ENCODE measurements at places on chromosomes 6 and 20. TPM values are rescaled to one million over a fixed set of nuclear protein-coding genes. Genes with fewer than 3 reads are reported as not detected.
A peak's percentile ranks its signal among the peaks of the same experiment; 100 is the strongest.

GRCh38 chr6:6230286-6230685 lies 90.2 kb downstream of the F13A1 start:
- H3K27me3 ChIP-seq: peaks cover 24% of the 10 kb centered on the region
- DNase-seq: no peak
- no peak overlapping the region for H3K4me3 ChIP-seq

DNA sequence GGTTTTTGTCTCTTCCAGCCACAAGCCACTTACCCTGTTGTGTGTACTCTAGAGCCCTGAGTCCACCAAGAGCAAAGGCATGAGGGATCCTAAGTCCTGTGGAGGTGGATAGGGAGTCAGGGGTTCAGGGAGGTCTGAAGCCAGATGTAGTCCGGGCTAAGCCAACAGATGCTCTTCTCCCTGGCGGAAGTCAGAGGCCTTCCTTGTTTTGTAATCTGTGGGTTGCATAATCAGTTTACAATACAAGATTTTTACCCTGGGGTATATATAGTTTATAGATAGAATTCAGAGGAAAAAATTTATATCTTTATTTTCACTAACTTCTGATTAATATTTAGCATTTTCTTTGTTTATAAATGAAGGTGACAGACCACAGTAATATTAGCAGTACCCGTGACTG lies 9.2 kb downstream of the LAMP5 start:
- no peaks in the 10 kb centered on the region for H3K4me1 ChIP-seq
- H3K4me3 ChIP-seq: no peak overlapping the region
- no peaks in the 10 kb centered on the region for H3K36me3 ChIP-seq
- H3K27me3 ChIP-seq: peaks cover 2% of the 10 kb centered on the region
- no peak overlapping the region for H3K27ac ChIP-seq

- peaks cover 34% of the 10 kb centered on the region for H3K27me3 ChIP-seq
- H3K27ac ChIP-seq: no peak overlapping the region
- no peaks in the 10 kb centered on the region for H3K36me3 ChIP-seq
- DNase-seq: peak; percentile 61
- no peak overlapping the region for H3K4me3 ChIP-seq
- H3K4me1 ChIP-seq: peaks cover 10% of the 10 kb centered on the region
These were observed 133.2 kb upstream of the RPS6KA2 start for GRCh38 chr6:166760288-166760687.

GRCh38 chr20:17610566-17611289 lies 40.9 kb downstream of the DSTN start:
- H3K4me1 ChIP-seq: peaks cover 50% of the 10 kb centered on the region
- peaks cover 26% of the 10 kb centered on the region for H3K36me3 ChIP-seq
- H3K4me3 ChIP-seq: peak overlapping the region; percentile 58
- H3K27ac ChIP-seq: peak overlapping the region; percentile 95

GRCh38 chr6:155424181-155424580 lies 31.5 kb downstream of the NOX3 start:
- no peak for DNase-seq
- H3K4me3 ChIP-seq: no peak overlapping the region
- no peaks in the 10 kb centered on the region for H3K27me3 ChIP-seq
- H3K27ac ChIP-seq: no peak overlapping the region
- H3K36me3 ChIP-seq: no peaks in the 10 kb centered on the region
- H3K4me1 ChIP-seq: peaks cover 16% of the 10 kb centered on the region

DNA sequence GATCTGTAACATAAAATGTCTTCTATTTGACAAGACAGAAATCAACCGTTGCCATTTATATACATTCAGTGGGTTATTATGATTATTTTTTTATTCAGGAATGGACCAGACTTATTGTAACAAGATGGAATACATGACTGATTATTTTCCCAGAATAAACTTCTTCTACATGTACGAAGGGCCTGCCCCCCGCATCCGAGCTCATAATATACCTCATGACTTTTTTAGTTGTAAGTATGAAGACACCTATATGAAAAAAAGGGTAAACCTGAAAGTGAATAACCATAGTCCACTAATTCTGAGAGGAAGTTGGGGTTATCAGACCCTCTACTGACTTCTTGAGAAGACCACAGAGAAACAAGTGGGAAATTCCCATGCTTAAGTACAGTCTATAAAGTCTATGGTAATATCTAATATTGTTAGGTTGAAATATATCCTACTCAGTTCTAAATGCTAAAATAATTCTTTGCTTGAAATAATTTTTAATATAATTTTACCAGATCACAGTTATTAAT lies 15.9 kb downstream of the OR2A4 start:
- H3K36me3 ChIP-seq: no peaks in the 10 kb centered on the region
- no peak overlapping the region for H3K4me3 ChIP-seq
- H3K4me1 ChIP-seq: peaks cover 39% of the 10 kb centered on the region
- DNase-seq: no peak
- peaks cover 16% of the 10 kb centered on the region for H3K27me3 ChIP-seq
- no peak overlapping the region for H3K27ac ChIP-seq

GRCh38 chr20:22977047-22977785 lies 57.9 kb upstream of the SSTR4 start:
- no peak overlapping the region for H3K4me3 ChIP-seq
- DNase-seq: no peak
- H3K27ac ChIP-seq: no peak overlapping the region
- H3K4me1 ChIP-seq: no peaks in the 10 kb centered on the region
- no peaks in the 10 kb centered on the region for H3K27me3 ChIP-seq
- no peaks in the 10 kb centered on the region for H3K36me3 ChIP-seq

GRCh38 chr20:55057779-55058415 lies 582.5 kb downstream of the DOK5 start:
- no peak overlapping the region for H3K27ac ChIP-seq
- no peak for DNase-seq
- H3K4me3 ChIP-seq: no peak overlapping the region
- H3K36me3 ChIP-seq: no peaks in the 10 kb centered on the region

DNA sequence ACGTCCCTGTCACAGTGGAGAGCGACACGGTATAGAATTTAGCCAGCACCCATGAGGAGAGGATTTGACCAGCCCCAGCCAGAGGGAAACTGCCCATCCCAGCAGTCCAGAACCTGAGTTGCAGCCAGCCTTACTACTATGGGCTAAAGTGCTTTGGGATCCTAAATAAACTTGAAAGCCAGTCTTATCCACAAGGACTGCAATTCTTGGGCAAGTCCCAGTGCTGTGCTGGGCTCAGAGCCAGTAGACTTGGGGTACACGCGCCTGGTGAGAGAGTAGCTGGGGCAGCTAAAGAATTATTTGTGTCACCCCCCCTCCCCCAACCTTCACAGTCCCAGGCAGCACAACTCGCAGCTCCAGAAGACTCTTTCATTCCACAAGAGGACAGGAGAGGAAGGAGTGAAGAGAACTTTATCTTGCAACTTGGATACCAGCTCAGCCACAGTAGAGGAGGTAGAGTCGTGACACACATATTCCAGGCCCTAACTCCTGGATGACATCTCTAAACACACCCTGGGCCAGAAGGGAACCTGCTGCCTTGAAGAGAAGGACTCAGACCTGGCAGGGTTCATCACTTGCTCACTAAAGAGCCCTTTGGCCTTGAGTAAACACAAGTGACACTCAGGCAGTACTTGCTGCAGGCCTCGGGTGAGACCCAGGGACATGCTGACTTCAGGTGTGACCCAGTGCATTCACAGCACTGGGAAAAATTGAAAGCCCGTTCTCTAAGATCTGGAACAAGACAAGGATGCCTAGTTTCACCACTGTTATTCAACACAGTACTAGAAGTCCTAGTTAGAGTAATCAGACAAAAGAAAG lies 100.3 kb downstream of the REV3L start:
- no peak overlapping the region for H3K4me3 ChIP-seq
- H3K27ac ChIP-seq: no peak overlapping the region
- peaks cover 42% of the 10 kb centered on the region for H3K36me3 ChIP-seq
- no peaks in the 10 kb centered on the region for H3K27me3 ChIP-seq

GRCh38 chr20:24699321-24700165 lies 230.1 kb downstream of the SYNDIG1 start:
- no peak overlapping the region for H3K27ac ChIP-seq
- DNase-seq: peak; percentile 6
- no peak overlapping the region for H3K4me3 ChIP-seq
- H3K27me3 ChIP-seq: no peaks in the 10 kb centered on the region
- H3K4me1 ChIP-seq: no peaks in the 10 kb centered on the region
- no peaks in the 10 kb centered on the region for H3K36me3 ChIP-seq

- H3K36me3 ChIP-seq: no peaks in the 10 kb centered on the region
- peaks cover 13% of the 10 kb centered on the region for H3K27me3 ChIP-seq
- H3K27ac ChIP-seq: no peak overlapping the region
- no peaks in the 10 kb centered on the region for H3K4me1 ChIP-seq
These were observed 13.5 kb downstream of the FOXF2 start for GRCh38 chr6:1402868-1403267.

GRCh38 chr20:24432046-24432442 lies 37.4 kb upstream of the SYNDIG1 start:
- no peaks in the 10 kb centered on the region for H3K4me1 ChIP-seq
- no peaks in the 10 kb centered on the region for H3K27me3 ChIP-seq
- no peak overlapping the region for H3K4me3 ChIP-seq
- no peaks in the 10 kb centered on the region for H3K36me3 ChIP-seq
- no peak for DNase-seq

- H3K27ac ChIP-seq: no peak overlapping the region
- no peaks in the 10 kb centered on the region for H3K36me3 ChIP-seq
- H3K4me3 ChIP-seq: no peak overlapping the region
- H3K4me1 ChIP-seq: peaks cover 27% of the 10 kb centered on the region
- no peaks in the 10 kb centered on the region for H3K27me3 ChIP-seq
These were observed 19.0 kb upstream of the PTPN1 start for GRCh38 chr20:50491168-50491567.

DNA sequence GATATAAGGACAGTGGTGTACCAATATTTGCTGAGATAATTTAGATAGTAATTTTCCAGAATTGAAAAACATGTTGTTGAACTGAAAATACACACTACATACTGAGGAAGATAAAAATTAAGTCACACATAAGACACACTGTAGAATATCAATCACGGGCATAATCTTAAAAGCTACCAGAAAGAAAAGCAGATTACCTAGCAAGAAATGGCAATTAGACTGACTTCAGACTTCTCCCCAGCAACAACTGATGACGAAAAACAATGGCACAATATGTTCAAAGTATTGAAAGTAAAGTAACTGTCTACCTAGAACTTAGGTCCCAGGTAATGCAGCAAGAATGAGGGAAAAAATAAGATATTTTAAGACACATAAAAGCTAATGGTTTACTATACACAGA lies 46.5 kb downstream of the NOL7 start:
- H3K36me3 ChIP-seq: peaks cover 10% of the 10 kb centered on the region
- no peak overlapping the region for H3K27ac ChIP-seq
- no peak for DNase-seq
- no peaks in the 10 kb centered on the region for H3K27me3 ChIP-seq
- H3K4me1 ChIP-seq: peaks cover 42% of the 10 kb centered on the region

- H3K27me3 ChIP-seq: no peaks in the 10 kb centered on the region
- no peak for DNase-seq
- H3K4me3 ChIP-seq: no peak overlapping the region
- no peaks in the 10 kb centered on the region for H3K36me3 ChIP-seq
- H3K4me1 ChIP-seq: no peaks in the 10 kb centered on the region
- H3K27ac ChIP-seq: no peak overlapping the region
These were observed 168.0 kb downstream of the HDGFL1 start for GRCh38 chr6:22737331-22737730.

- H3K36me3 ChIP-seq: no peaks in the 10 kb centered on the region
- H3K4me1 ChIP-seq: no peaks in the 10 kb centered on the region
- peaks cover 10% of the 10 kb centered on the region for H3K27me3 ChIP-seq
- DNase-seq: no peak
- no peak overlapping the region for H3K27ac ChIP-seq
These were observed 195.5 kb upstream of the PDE10A start for GRCh38 chr6:165858586-165858985.

- DNase-seq: peak; percentile 45
- peak overlapping the region; percentile 73 for H3K4me3 ChIP-seq
- H3K27me3 ChIP-seq: peaks cover 59% of the 10 kb centered on the region
- no peak overlapping the region for H3K27ac ChIP-seq
- no peaks in the 10 kb centered on the region for H3K36me3 ChIP-seq
These were observed 416 bp downstream of the PTPRK start for GRCh38 chr6:128519931-128520435.

- H3K27ac ChIP-seq: no peak overlapping the region
- H3K4me1 ChIP-seq: no peaks in the 10 kb centered on the region
- no peaks in the 10 kb centered on the region for H3K36me3 ChIP-seq
- H3K4me3 ChIP-seq: no peak overlapping the region
These were observed 20.8 kb downstream of the ZC2HC1B start for GRCh38 chr6:143885116-143885515.

- peaks cover 10% of the 10 kb centered on the region for H3K4me1 ChIP-seq
- H3K27ac ChIP-seq: no peak overlapping the region
- no peaks in the 10 kb centered on the region for H3K27me3 ChIP-seq
- DNase-seq: no peak
- no peaks in the 10 kb centered on the region for H3K36me3 ChIP-seq
These were observed 148.8 kb downstream of the LRFN2 start for GRCh38 chr6:40438246-40438887.

GRCh38 chr20:63821811-63822210 lies 9.3 kb downstream of the ZBTB46 start:
- H3K27me3 ChIP-seq: peaks cover 24% of the 10 kb centered on the region
- no peaks in the 10 kb centered on the region for H3K36me3 ChIP-seq
- H3K27ac ChIP-seq: no peak overlapping the region
- H3K4me3 ChIP-seq: no peak overlapping the region

- DNase-seq: no peak
- peaks cover 25% of the 10 kb centered on the region for H3K27me3 ChIP-seq
- H3K36me3 ChIP-seq: no peaks in the 10 kb centered on the region
- no peaks in the 10 kb centered on the region for H3K4me1 ChIP-seq
These were observed 153.9 kb downstream of the DHX35 start for GRCh38 chr20:39116020-39116419.

DNA sequence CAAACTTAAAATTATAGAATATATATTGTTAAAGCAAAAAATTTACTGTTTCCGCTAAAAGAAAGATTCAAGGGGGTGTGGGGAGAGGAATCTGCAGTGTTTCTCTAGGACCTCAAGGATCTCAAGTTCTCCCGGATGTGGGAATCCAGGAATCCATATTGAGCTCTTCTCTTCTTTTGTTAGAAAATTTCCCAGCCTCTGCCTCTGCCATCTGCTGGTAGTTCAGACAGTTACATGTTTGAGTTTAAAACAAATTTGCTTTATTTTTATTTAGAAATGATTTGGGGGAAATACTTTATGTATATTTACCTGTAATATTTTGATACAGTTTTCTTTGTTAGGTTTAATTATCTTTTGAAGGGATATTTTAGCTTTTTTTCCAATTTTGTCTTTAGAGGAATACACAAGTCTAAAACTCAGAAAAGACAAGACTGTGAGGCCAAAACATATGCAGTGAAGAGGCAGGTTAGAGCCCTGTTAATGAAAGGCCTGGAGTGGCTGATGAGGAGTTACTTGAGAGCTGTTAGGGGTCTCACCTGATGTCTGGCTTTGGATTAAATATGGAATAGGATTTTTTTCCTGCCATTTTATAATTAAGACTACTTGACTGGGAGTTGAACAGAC lies 268.8 kb downstream of the ARID1B start:
- H3K27ac ChIP-seq: no peak overlapping the region
- no peak overlapping the region for H3K4me3 ChIP-seq
- DNase-seq: no peak
- H3K36me3 ChIP-seq: peaks cover 4% of the 10 kb centered on the region
- H3K27me3 ChIP-seq: no peaks in the 10 kb centered on the region
- H3K4me1 ChIP-seq: no peaks in the 10 kb centered on the region

Gene SAYSD1
- 10.4 TPM for total RNA-seq

Gene CCN6
- not detected for total RNA-seq

Gene TMEM239
- total RNA-seq: not detected

Gene CST5
- not detected for total RNA-seq

Gene SNPH
- total RNA-seq: 2.9 TPM

Gene TBX18
- total RNA-seq: not detected

Gene TRIM15
- total RNA-seq: not detected

Gene OTOR
- not detected for total RNA-seq

Gene IRF4
- total RNA-seq: 178 TPM

Gene CLDN20
- total RNA-seq: not detected

Gene WFDC12
- not detected for total RNA-seq

Measured in activated CD4-positive, alpha-beta memory T cell treated with anti-CD3 and anti-CD28 coated beads, Interleukin-2, amount 10 ng/mL, durations not matched to agents 7 days and 5 days (primary cell).